ENCODE measurements at places on chromosomes 5 and 9.

DNA sequence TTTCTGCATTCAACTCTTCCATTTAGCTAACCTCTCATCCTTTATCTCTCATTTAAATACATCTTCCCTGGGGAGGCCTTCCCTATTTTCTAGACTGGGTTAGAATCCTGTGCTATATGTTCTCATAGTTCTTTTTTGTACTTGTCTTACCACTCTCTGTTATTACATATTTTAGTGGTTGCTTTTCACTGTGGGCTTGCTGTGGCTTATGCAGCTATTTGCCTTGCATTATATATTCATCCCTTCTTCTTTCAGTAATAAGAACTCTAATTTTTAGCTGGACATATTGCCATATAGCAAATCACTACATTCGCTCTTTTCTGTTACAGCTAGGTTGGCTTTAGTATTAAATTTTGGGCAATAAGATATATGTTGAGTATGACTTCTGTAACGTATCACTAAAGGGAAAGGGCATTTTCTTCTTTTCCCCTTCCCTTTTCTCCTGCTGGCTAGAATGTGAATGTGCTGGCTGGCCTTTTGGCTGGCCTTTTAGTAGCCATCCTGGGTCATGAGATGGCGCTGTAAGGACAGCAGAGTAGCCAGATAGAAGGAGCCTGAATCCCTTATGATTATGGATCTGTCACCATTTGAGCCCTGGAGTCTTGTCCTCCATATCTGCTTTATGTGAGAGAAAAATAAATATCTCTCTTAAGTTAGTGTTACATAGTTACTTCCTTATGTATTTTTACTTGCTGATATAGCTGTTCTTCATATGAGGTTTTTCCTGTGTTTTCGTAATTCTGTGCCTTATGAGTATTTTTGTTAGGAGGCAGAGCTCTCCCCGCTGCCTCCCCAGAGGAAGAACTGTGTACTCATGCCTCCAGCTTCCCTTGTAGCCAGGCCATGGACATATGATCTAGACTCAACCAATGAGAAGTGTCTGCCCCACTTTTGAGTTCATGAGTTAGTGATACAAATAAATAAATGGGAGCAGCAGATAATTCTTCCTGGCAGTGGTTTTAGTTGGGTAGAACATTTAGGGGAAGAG lies 65.8 kb downstream of the NDUFAF2 start:
- peak; percentile 37 for DNase-seq

- no peak for DNase-seq
Observed at GRCh38 chr9:35599763-35600604, 5.1 kb upstream of the TESK1 start.

- no peak for DNase-seq
Observed at GRCh38 chr9:120343416-120343815, 236.6 kb downstream of the CDK5RAP2 start.

DNA sequence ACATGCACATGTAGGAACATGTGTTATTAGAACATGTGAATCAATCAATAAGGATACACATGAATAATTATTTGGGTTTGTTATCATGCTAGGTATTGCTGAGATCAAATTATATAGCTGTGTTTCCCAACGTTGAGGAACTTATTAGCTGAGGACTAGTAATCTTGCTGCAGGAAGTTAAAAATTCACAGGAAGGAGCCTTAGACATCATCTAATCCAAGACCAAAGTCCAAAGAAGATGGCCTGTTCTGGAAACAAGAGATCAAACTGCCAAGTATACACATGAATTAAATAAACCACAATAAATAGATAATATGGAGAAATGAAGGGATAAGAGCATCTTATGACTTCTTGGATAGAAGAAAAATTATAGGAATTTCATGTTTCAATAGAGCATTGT lies 19.9 kb downstream of the POU5F2 start:
- DNase-seq, result no peak

DNA sequence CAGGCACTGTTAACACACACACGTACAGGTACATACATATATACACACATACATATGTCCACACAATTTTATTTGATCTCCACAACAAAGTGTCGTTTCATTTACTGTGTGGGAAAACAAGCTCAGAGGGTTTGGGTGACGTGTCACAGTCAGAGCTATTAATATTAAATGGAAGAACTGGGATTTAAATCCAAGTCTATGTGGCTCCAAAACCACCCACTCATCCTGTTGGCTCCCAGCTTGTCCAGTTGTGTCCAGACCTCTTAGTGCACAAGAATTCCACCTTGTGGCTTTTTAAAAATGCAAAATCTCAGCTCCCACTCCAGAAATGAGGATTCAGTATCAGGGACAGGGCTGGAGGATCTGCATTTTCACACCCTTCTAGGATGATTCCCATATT lies 52.3 kb upstream of the PTPDC1 start:
- DNase-seq, result no peak
